Activated effector memory CD4-positive, alpha-beta T cell treated with anti-CD3 and anti-CD28 coated beads, Interleukin-2, amount 50 U/mL, for 16 hours (primary cell): ENCODE measurements at places on chromosomes 5 and 9.

DNA sequence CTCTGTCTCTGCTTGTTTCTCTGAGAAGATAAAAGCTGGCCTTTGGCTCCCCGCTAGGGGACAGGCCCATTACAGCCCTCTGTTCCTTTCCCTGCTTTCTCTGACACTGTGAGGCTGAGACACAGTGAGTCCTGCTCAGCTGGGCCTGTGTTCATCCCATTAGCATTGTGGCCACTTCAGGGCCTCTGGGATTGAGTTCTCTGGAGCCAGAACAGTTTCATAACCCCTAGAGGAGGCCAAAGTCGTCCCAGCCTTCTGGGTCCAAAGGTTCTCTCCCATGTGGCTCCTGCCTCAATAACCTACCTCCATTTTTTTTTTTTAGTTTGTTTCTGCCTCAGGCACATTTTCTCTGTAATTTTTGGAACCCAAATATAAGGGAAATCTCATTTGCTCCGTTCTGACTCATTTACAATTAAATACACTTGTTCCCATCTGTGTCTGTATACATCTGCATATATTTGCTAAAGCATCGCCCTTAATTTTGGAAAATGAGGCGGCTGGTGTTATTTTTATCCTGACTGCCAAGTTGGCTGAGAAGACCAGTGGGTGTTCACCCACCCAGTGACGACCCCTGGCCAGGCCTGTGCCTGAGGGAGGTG lies 27.3 kb upstream of the CTNNA1 start:
- no peak for DNase-seq

GRCh38 chr5:135458921-135459331 lies 6.8 kb upstream of the TIFAB start:
- peak; percentile 45 for DNase-seq

- DNase-seq, result no peak
These were observed 271.4 kb upstream of the ZNF608 start for GRCh38 chr5:125017796-125018195.

DNA sequence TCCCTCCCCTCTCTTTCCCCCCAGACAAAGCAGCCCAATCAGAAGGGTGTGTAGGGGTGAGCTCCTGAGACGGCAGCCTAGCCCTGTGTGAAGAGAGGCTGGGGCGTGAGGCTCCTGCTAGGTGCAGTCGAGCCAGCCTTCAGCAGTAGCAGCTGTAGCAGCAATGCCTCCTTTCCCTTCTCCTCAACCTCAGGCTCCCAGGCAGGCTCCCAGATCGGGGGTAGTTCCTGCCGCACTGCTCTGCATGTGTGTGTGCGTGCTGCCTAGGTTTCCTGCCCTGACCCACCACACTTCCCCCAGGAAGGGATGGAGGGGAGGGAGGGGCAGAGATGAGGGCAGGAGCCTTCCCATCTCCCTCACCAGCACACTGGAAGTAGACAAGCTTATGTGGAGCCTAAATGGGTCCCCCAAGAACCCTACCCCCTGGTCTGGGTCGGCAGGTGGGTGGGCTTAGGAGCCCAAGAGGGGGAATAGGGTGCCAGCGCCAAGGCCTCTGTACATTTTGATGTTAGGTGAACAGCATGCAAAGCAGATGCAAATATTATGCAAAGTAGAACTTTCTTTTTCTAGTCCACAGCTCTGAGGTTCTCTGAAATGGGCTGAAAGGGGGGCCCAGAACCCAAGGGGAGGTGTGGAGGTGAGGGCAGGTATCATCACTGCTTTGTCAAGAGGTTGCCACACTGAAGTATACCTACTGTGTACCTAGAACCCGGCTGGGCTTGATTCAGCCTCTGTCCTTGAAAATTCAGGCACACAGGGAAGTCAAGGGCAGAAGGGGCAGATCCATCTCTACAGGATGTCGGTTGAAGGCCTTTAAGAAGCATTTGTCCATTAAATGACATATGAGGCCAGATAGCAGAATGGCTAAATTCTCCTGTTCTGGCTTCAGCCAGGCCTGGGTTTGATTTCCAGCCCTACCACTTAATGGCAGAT lies 57.8 kb downstream of the CXXC5 start:
- no peak for DNase-seq

DNA sequence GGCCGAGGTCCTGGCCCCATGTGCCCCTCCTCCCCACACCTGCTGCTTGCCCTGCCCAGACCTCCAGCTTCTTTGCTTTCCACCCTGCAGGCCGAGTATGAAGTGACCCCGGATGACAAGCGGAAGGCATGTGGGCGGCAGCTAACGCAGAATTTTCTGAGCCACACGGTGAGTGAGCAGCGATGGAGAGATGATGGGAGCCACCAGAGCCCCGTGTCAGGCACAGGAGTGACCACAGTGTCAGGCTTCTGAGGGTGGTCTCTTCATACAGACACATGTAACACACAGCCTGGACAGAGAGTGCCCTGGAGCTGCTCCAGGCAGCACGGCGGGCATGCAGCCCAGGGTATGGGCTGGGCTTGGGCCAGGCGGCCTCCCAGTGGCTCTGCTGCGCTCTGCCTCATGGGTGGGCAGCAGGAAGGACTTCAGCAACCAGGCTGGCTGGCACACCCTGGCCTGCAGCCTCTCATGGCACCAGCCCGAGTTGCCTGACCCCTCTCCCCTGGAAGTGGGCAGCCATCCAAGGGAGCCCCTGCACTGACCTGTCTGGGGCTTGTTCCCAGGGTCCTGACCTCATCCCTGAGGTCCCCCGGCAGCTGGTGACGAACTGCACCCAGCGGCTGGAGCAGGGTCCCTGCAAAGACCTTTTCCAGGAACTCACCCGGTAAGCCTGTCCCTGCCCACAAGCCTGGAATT lies 5.8 kb downstream of the GRK6 start:
- DNase-seq, result no peak

- DNase-seq, result no peak
These were observed 104.2 kb downstream of the SNX18 start for GRCh38 chr5:54621709-54622108.

DNA sequence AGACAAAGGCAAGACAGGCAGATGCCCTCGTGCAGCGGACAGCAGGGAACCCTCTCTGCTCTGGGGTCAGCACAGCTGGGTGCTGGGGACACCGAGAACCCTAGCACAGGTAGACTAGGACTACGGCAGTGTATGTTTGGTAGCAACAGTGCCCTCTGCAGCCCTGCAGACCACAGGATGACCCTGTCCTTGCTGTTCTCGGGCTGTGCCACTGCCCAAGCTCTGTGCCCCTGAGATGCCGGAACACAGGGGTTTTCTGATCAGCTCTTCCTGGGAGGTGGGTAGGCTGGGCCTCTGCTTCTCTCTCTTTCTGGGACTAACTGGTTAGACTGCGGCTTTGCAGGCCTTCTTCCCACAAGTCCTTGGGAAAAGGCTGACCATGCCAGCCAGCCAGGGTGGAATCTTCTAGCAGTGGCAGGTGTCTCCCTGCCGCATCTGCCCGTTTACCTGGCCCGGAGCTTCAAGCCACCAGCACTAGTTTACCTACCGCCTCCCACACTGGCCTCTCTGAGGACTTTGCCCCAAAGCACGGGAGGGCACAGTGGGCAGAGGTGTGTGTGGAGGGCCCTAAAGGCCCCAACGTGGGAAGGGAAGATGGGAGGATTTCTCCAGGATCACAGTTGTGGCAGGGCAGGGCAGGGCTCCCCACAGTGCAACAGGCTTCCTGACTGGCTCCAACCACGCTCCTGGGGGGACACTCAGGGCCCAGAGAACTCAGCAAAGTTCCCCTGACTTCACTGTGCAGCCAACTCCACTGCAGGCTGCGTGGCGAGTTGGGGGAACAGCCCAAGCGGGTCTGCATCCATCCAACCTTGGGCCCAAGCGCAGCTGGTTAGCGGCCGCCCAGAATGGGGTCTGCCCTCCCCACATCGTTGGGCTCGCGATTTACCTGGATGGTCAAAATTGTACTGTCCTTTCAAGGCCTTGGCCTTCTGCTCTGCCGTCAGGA lies 1.2 kb downstream of the UCK1 start:
- DNase-seq, result no peak

- no peak for DNase-seq
These were observed 16.7 kb upstream of the SCGB3A1 start for GRCh38 chr5:180607861-180608571.

GRCh38 chr9:117777823-117778222 lies 73.6 kb downstream of the TLR4 start:
- DNase-seq, result no peak

DNA sequence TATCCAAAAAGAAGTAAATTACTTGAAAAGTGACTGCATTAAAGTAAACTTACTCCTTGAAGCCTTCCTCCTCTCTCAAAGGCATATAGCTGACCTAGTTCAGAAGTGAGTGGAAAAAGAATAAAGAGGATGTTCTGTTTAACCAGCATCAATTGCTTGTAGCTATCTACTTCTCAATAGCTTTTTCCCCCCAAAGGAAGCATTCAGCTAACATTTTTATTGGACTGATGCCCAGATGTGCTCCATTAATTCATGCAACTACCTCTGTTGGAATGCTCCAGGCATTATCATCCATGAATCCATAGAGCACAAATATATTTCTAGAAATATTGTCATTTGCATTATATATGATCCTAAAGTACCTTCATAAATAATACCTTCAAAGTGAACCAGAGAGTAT lies 132.8 kb downstream of the RASEF start:
- no peak for DNase-seq

DNA sequence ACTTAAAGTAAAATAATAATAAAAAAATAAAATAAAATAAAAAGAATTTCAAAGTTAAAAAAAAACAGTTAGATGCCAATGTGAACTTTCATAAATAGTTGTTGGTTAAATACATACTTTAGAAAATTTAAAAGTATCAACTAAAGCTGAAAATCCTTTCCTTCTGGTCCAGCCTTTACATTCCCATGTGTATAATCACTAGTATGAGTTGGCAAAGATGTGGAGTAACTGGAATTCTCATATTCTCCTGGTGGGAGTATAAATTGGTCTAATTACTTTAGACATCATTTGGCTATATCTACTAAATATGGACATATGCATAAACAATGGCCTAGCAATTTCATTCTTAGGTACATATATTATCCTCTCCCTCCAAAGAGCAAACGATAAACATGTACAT lies 619.9 kb downstream of the PTPRD start:
- no peak for DNase-seq

DNA sequence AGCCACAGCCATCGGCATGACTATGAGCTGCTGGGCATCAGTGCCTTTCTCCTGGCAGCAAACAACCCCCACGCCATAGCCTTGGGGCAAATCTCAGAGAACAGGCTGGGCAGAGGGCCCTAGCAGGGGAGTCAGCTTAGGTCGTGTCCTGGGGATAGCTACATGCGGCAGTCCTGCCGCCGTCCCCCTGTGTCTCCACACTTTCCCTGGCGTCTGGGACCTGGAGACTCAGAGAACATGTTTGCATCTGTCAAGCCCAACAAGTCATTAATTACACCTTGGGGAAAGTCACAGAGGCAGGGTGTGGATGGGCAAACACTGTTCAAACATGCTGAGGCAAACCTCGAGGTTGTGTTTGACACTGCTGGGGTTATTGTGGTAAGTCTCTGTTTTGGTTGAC lies 123.6 kb downstream of the C5orf15 start:
- DNase-seq, result peak; percentile 39
